Stimulated activated CD8-positive, alpha-beta memory T cell treated with anti-CD3 and anti-CD28 coated beads, Interleukin-4, amount 100 ng/mL, for 1 hour (primary cell): ENCODE measurements at places on chromosomes 4 and X.

GRCh38 chr4:26000274-26000950, 86.4 kb downstream of the SMIM20 start:
- no peak for DNase-seq

DNA sequence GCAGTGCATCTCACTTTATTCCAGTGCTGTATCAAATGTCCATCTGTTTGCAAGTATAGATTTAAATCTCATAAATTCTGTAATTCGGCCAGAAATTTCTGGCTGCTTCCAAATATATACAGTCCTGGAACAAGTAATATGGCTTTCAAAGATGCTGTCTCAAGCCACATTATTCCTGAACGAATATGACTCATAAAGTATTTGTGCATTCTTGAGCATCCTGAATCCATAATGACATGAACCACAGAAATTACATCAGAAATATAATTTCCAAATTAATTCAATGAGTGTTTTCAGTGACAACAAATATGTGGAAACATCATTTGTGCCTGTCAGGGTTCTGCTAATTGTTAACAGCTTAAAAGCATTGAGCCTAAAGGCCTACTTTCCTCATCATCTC, 140.9 kb upstream of the HPGD start:
- no peak for DNase-seq

GRCh38 chr4:182048871-182049270, 194.3 kb upstream of the TENM3 start:
- no peak for DNase-seq

DNA sequence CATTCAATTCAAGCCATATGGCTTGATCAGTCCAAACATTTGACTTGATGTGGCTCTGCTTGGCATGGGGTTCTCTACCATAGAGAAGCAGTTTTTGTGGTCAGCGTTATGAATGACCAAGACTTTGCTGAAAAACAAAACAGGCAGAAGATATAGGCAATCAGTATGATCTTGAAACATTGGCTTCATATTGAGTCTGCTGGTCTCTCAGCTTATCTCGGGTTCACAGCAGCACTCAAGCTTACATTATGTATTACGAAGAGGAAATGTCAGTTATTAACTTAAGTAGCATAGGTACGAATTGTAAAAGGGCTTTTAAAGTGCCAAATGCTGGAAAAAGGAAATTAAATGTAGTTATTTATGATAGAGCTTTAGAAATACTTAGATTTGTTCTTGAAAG, 99.0 kb downstream of the AFF2 start:
- DNase-seq: no peak

DNA sequence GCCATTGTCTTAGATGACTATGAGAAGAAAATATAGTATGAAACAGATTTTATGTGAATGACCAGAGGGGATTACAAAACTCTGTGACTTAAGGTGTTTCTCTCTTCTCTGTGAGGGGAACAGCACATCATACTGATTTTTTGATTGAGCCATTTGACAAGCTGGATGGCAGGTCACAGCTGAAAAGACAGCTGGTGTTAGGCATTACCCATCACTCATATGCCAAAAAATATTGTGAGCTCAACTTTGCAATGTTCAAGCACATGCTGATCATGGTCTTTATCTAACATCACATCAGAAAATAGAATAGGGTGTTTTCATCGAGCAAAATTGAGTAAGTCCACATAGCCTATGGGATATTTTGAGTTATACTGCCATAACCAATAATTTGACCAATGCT, 86.7 kb upstream of the TECRL start:
- DNase-seq: no peak

DNA sequence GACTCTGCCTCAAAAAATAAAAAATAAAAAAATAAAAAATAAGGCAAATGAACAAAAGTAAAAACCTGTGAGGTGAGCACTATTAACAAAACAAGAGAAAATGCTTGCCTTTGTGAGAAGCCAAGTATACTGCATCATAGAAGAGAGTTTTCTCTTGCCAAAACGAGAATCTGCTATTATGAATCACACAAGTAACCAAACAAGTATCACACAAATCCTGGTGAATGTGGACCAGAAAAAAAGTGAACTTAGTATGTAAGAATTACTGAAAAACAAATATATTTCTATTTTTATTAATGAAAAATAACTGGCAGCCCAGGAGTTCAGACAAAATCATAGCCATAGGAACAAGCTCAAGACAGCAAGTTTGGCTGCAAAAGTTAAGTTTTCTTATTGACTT, 193.5 kb downstream of the PDGFC start:
- no peak for DNase-seq

DNA sequence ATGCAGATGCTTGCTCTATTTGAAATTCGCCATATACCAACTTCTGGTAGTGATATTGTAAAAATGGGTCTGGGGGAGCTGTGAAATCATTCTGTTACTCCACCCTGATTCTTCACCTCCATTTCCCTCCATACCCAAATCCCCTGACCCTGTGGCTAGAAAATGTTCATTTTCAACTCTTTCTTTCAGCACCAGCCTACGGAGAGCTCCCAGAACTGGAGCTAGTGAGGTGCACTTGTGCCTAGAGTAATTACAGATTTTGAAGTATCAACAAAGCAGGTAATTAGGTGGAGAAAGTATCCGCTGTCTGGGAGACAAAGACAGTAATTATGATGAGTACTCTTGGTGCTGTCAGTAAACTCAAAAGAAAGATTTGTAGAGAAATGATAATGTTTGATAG, 8.1 kb downstream of the ARHGAP36 start:
- no peak for DNase-seq

GRCh38 chr4:4388311-4388790, 1.4 kb downstream of the NSG1 start:
- no peak for DNase-seq

- no peak for DNase-seq
Measured at GRCh38 chrX:110723844-110724243, 71.8 kb downstream of the CHRDL1 start.
